Stimulated activated CD8-positive, alpha-beta memory T cell treated with anti-CD3 and anti-CD28 coated beads, Interleukin-15, amount 100 ng/mL, for 1 hour (primary cell): ENCODE measurements at places on chromosomes 12 and 14.

DNA sequence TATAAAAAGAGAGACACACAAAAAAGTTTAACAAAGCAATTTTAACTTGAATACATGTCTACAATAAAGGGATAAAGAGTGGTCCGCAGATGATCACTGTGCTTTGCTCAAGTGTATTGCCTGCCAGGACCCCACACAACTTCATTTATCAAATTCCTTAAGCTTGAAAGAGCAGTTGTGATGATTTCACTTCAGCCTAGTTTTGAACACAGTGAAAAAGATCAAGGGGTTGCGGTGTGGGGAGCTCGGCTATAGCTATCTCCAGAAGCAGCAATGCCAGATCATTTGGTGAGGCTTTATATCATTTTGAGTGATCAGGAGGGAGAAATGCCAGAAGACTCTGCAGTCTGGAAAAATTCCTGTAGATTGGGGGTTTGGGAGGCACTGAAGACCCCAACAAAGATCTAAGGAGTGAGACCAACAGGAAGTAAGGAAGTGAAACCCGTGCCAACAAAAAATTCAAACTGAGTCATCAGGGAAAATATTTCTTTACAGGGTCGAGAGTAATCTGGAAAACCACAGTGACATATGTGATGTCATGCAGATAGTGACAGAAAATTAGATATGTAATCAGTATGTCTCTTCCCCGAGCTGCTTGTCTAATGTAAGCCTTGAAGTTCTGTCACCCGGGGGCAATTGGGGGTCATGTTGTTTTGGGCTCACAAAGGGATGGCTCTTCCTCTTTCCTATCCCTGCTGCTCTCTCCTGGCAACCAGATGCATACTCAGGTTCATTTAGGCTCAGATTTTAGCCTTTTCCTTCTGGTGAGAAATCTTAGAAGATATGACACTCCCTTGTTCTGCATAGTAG is 221.8 kb downstream of the MSRB3 start:
- DNase-seq: no peak

- DNase-seq: no peak
Observed at GRCh38 chr12:132169376-132169775, 25.1 kb downstream of the NOC4L start.

DNA sequence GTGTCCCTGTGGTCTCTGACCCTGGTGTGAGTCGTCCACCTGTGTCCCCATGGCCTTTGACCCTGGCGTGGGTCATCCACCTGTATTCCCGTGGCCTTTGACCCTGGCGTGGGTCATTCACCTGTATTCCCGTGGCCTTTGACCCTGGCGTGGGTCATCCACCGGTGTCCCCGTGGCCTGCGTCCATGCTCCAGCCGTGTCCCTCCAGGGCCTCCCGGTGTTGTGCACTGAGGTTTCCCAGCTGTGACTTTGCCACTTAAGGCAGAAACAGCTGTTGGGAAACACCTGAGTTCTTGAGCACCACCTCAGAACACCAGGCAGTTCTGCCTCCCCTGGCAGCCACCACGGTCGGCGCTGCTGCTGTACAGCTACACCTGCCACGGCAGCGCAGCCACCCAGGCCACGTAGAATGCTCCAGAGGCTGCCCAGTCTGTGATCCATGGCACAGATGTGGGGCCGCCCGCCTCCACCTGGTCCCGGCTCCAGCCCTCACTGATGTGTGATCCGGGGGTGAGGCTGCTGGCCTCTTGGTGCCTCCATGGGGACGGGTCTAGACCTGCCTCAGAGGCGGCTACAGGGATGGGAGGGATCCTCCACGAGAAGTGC is 69.1 kb upstream of the GALNT9 start:
- DNase-seq: no peak

DNA sequence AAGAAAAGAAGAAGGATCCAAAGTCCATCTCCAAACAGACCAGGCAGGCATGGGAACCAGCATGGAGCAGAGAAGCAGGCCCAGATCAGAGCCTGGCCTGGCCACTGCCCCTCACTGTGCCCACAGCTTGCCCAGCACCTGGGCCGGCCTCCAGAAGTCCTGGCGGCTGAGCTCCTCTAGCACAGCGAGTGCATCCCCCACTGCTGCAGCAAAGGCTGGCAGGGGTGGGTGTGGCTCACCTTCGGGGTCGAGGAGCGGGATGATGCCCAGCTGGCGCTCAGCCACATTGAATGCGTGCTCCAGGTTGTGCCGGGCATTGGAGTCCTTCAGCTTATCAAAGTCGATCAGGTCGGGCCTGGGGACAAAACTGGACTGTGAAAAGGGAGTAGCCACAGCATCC is 78.7 kb downstream of the SPTB start:
- no peak for DNase-seq

DNA sequence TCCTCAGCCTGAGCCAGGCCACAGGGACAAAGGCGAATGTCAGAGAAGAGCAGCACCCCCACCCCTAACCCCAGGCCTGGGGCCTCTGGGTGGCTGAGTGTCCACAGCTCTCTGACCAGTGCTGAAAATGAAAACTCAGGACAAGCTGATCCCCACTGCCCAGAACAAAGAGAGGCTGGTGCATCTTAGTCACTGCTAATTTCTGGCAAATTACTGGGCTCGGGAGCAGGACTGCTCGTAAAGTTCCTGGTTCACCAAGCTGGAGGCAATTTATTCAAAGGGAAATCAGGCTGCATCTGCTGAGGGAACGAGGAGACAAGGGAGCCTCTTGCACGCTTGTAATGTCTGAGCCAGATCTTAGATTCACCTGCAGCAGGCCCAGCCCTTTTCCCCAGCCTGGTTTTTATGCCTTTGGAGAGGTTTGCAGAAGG is 43.2 kb downstream of the CALM1 start:
- no peak for DNase-seq

GRCh38 chr14:63174760-63175191 is 29.5 kb upstream of the RHOJ start:
- no peak for DNase-seq

GRCh38 chr14:76541594-76542219 is 165.8 kb downstream of the ESRRB start:
- DNase-seq: no peak

GRCh38 chr12:49808686-49809380 is 19.4 kb downstream of the NCKAP5L start:
- DNase-seq: no peak

GRCh38 chr14:52808101-52808500 is 16.7 kb upstream of the GNPNAT1 start:
- no peak for DNase-seq

DNA sequence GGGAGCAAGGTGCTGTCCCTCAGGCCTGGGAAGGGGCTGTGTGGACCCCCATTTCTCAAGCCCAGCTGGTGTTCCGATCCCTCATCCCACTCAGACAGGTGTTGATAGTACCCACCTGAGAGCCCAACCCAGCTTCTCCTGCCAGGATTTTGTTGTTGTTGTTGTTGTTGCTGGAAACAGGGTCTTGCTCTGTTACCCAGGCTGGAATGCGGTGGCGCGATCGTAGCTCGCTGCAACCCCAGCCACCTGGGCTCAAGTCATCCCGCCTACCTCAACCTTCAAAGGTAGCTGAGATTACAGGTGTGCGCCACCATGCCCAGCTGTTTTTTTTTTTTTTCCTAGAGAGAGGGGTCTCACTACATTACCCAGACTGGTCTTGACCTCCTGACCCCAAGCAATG is 209.9 kb downstream of the PHETA1 start:
- DNase-seq: no peak

GRCh38 chr12:91052026-91052425 is 5.8 kb downstream of the KERA start:
- no peak for DNase-seq
